ENCODE measurements at places on chromosomes 12 and 14. TPM values are rescaled to one million over a fixed set of nuclear protein-coding genes. Genes with fewer than 3 reads are reported as not detected.

RNASE11 gene
- not detected for total RNA-seq

CHST11 gene
- 21.8 TPM for total RNA-seq

DNA sequence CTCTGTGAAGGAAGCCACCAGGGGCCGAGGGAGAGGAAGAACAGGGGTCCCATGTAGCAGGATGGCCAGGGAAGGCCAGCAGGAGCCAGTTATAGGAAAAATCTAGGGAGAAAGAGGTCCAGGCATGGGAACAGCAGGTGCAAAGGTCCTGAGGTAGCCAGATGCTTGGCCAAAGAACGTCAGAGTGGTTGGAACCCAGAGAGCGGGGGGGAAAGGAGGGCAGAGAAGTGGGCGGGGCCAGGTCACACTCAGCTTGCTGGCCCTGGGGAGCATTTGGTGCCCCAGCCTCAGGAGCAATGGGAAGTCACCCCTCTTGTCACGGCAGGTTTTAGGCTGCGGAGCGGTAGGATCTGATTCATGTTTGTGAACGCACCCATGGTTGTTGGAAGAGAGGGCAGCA, 180.5 kb downstream of the PHETA1 start:
- DNase-seq, result no peak

SALL2 gene
- 2.9 TPM for total RNA-seq

GRCh38 chr14:61409782-61410181, 88.4 kb downstream of the PRKCH start:
- no peak for DNase-seq

STON2 gene
- 3.4 TPM for total RNA-seq

DNA sequence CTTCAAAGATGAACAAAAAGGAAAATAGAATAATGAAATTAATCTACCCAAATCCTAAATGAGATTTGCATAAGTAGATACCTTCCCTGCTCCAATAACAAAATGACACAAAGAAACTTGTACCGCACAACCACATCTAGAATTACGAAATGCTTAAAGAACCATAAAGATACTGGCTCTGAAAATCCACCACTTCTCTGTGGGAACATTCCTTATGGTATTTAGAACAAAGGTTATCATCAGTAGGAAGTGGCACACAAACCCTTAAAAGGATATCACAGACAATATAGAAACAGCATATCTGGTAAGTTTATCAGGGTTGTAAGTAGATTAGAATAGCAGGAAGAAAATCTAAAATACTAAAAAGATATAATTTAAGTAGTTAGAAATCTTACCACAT, 11.6 kb downstream of the IAPP start:
- peak; percentile 2 for DNase-seq

- DNase-seq, result no peak
Observed at GRCh38 chr12:2431810-2432209, 363.0 kb upstream of the FKBP4 start.

GRCh38 chr12:85277900-85278597, 2.0 kb upstream of the ALX1 start:
- DNase-seq, result no peak

- DNase-seq, result no peak
Observed at GRCh38 chr12:110853836-110854235, 7.0 kb downstream of the CCDC63 start.

DNA sequence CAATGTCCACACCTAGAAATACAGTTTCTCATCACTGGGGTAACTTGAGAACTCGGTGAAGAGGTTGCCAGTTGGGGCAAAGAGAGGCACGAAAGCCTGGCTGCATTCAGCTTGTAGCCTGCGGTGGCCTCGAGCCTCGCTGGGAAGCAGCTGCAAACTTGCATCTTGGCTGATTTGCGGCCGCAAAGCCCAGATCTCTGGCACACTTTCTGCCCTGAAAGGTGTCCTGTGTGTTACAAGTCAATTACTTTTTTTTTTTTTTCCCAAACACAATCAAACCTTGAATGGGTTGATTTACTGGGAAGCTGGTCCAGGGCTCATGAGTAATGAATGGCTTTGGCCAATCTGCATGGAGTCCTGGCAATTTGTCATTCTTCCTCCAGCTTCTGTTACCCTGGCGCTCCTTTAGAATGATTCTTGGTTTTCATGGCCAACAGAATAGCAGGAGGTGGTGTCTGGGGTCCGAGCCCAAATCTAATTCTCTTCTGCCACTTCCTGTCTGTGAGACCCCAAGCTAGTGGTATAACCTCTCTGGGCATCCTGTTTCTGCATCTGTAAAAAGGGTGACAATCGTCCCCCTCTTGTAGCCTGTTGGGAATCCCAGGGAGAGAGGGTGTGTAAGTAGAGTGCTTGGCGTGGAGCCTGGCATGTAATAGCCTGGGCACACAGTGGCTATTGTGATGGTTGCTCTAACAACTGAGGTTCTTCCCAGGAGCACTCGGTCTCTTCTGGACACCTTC, 6.7 kb downstream of the BCL7A start:
- DNase-seq, result no peak

ASPG gene
- total RNA-seq, result not detected

DNA sequence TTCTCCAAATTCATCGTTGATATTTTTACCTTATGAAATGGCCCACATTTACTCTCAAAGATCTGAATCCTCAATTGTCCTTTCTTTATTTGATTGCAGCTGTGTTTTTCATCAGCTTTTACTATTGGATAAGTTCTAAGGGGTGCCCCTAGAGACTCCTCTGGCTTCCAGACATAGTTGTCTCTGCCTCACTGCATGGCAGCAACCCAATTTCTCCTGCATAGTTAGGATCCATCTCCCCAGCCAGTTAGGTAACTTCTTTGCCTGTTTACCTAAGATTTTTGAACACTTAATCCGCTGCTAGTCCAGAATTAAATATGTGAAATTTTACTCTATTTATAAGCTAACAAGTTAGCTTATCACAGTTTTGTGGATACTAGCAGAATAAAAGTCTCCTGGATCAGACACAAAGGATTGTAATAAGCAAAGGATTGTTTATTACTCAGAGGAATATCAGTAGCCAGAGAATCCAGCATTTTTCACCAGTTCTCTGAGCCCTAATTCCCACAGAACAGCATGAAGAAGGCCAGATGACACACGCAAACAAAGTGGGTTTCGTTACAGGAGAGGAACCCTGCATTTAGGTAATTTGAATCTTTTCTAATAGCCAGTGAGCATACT, 101.1 kb downstream of the BBS10 start:
- DNase-seq, result no peak

GRCh38 chr12:27733052-27733656, 22.5 kb downstream of the MRPS35 start:
- no peak for DNase-seq

DNA sequence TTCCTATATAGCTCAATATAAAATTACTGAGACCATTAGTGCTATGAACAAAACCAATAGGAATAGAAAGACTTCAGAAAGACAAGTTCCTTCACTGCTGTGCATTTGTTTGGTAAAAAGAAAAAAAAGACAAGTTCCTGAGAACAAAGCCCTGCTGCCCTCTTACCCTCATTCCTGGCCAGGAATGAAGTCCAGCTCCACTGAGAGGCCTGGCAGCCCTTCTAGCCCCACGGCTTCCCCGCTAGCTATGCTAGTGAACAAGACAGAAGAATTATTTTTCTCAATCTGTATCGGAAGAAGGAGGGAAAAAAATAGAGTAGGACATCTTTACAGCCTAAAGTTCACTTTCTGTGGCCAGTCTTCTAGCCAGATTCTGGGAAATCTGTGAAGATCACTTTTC, 1.6 kb downstream of the MFAP5 start:
- DNase-seq, result no peak

DNA sequence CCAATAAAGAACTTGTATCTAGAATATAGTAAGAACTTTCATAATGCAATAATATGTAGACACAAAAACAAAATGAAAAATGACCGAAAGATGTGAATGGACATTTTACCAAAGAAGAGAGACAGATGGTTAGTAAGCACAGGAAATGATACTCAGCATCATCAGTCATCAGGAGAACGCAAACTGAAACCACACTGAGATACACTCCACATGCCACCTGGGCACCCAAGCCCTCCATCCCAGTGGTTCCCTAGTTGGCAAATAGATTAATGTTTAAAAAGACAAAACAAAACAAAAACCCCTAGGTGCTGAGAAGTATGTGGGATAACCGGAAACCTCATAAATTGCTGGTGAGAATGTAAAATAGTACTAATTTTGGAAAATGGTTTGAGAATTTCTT, 26.8 kb upstream of the VPS33A start:
- DNase-seq, result no peak

DNA sequence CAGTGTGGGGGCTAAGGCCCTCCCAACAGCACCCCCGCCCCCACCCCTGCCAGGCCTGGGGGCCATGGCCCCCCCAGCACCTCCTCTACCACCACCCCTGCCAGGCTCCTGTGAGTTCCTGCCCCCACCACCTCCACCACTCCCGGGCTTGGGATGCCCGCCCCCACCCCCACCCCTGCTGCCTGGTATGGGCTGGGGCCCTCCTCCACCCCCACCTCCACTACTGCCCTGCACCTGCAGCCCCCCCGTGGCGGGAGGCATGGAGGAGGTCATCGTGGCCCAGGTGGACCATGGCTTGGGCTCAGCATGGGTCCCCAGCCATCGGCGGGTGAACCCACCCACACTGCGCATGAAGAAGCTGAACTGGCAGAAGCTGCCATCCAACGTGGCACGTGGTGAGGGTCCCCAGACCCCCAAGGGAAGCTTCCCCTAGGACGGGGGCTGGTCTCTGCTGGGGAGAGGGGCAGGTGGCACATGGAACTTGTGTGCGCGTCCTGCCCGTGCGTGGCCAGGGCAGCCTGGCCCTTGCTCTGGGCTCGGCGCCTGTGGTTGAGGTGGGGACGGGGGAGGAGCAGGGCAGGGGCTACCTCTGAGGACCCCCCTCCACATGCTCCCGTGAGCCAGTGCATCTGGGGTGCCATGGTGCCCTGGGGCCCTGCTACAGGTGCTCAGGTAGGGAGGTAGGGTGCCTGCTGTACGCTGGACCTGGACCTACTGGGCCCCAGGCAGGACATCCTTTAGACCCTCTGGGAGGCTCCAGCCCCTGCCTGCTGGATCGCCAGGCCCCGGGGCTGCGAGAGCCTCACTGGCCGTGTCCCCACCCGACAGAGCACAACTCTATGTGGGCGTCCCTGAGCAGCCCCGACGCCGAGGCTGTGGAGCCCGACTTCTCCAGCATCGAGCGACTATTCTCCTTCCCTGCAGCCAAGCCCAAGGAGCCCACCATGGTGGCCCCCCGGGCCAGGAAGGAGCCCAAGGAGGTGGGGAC, 16.1 kb upstream of the ADSS1 start:
- DNase-seq, result no peak

HAL gene
- 0.06 TPM for total RNA-seq

- no peak for DNase-seq
Observed at GRCh38 chr12:100610666-100611430, 37.4 kb downstream of the GAS2L3 start.

GRCh38 chr12:62802984-62803383, 132.0 kb downstream of the PPM1H start:
- no peak for DNase-seq

DNA sequence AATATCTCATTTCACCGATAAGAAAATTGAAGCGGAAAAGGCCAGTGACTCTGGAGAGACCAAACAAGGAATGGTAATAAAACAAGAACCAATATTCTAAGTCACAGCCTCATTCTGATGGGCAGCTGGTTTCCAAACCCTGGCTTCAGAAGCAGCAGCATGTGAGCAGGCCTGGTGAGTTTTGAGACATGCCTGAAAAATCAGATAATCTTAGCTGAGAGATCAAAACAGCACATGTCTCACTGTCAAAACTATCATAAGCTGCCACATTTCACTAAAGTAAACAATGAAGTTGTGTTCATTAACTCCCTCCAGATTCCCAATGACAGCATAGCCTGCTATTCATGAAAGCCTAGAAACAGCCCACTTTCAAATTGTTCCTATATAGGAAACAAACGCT, 36.5 kb downstream of the CIT start:
- DNase-seq, result no peak

- no peak for DNase-seq
Observed at GRCh38 chr12:25424211-25424731, 128.8 kb downstream of the LMNTD1 start.

KLHDC1 gene
- total RNA-seq, result 1.3 TPM

CSRP2 gene
- 16.3 TPM for total RNA-seq

DNA sequence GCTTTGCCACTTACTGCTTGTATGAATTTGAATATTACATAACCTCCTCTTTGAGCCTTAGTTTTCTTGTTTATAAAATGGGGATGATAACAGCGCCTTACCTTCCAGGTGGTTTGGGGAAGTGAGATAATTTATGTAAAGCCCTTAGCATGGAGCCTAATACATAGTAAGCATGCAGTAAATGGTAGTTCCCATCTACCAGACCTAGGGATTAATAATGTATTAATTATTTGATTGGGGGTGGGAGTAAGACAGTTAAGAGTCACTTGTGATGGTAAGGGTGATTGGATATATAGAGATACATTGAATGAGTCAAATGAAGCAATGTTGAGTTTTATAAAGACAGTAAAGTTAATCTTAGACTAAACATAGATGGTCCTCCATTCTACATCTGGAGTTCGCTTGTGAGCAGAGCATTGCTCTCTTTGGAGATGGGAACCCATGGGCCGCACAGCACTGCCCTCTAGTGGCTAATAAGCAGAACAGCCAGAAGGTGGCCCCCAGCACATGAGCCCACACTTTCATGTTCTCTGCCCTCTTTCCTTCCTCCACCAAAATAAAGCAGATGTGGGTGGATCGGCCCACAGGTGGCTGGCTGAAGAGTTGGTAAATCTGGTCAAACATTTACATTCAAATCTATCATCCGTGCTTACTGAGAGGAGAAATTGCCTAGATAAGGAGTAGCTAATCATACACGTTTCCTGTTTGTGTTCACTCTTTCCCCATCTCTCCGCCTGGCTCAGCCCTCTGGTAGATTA, 26.5 kb upstream of the TAMALIN start:
- no peak for DNase-seq

LRRK2 gene
- total RNA-seq, result 0.35 TPM

SIX6 gene
- total RNA-seq, result not detected

CLEC1B gene
- not detected for total RNA-seq

DNA sequence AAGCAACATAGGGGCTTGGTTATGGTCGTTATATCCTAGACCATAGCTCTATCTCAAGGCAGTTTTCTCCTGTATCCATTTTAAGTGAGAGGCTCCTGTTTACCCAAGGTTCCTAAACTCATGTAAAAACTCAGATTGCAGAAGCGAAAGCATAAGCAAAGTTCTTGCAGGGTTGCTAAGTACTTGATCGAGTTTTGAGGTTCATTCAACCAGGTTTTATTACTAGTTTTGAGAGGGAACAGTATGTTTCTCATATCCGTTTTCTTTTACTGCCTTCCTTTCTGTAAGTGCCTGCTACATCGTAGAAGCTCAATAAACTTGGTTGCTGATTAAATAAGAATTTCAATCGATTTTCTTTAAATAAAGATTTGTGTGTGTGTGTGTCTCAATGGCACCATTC, 5.1 kb downstream of the AKAP3 start:
- no peak for DNase-seq

DNA sequence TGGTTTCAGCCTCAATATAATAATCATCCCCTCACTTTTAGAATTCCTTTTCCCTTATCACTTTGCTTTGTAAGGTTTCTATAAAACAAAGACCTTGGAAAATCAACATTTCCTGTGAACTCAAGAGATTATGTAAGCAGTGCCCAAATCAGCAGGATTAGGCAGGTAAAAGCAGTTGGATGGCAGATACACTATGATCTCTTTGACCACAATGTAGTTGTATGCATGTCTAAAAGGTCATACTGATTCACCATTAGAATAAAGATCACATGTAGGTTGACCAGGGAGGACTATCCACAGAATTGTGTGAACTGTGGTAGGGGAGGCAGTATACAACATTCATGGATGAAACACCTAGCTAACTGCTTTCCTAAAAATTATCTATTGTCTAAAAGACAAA, 57.5 kb downstream of the DENND5B start:
- DNase-seq, result no peak

KRT74 gene
- total RNA-seq, result not detected
